HFFc6 (cell line): ENCODE measurements at places on chromosomes 2 and 18.

- DNase-seq = no peak
Measured at GRCh38 chr2:197113275-197113711, 186.8 kb upstream of the PGAP1 start.

- DNase-seq = no peak
Measured at GRCh38 chr2:5695654-5696403, 3.6 kb downstream of the SOX11 start.

DNA sequence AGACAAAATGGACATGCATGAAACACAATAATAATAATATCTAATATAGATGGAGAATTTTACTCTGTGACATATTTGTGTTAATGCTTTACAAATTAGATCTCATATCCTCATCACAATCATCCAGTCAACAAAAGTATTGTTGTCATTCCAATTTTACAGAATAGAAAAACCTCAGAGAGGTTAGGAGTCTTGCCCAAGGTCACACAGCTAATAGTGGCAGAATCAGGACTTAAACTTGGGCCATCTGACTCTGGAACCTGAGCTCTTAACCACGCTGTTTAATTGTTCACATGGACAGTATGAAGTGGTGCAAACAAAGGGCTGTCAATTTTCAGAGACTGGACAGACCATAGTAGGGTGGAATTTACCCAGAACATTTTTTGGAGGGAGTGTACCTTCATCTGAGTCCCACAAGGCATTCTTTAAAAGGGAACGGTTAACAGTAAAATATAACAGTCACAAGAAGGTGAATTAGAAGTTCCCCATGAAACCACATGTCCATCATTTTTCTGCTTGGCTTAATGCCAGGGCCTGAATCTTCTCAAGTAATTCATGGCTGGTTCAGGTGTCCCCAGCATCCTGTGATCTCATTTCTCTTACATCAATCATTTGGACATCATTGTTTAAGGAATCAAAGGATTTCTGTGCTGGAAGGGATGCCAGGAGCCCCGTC is 35.4 kb upstream of the CCDC93 start:
- no peak for DNase-seq

DNA sequence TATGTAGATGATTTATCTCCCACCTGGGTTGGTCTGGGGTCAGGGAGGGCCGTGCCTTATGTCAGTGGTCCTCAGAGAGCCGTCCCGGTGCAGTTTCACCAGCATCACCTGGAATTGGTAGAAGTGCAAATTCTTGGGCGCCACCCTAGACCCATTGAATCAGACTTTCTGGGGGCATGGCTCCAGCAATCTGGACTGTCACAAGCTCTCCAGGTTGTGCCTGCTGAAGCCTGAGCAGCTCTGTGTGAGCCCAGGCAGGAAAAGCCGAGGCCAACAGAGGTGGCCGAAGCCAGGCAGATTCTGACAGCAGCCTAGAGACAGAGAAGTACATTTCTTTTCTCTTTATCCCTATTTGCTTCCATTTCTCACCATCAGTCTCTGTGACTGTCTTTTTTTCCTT is 98.4 kb upstream of the SEC11C start:
- DNase-seq = no peak

GRCh38 chr2:172012677-172013391 is 13.1 kb downstream of the METAP1D start:
- no peak for DNase-seq

GRCh38 chr2:10019174-10019573 is 24.2 kb upstream of the KLF11 start:
- no peak for DNase-seq

GRCh38 chr2:149184991-149185390 is 145.4 kb upstream of the LYPD6 start:
- no peak for DNase-seq

DNA sequence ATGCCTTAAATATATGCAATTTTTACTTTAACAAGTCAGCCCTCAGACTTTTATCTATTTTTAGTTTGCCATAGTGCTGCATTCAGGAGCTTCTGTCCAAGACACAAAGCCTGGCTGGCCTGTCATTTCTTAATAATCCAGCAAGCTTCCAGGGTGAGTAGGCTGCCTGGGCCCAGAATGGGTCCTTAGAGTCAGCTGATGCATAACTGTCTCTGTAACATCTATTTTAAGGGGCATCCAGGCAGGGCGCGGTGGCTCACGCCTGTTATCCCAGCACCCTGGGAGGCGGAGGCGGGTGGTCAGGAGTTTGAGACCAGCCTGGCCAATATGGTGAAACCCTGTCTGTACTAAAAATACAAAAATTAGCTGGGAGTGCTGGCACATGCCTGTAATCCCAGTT is 11.8 kb upstream of the GNLY start:
- peak; percentile 33 for DNase-seq

DNA sequence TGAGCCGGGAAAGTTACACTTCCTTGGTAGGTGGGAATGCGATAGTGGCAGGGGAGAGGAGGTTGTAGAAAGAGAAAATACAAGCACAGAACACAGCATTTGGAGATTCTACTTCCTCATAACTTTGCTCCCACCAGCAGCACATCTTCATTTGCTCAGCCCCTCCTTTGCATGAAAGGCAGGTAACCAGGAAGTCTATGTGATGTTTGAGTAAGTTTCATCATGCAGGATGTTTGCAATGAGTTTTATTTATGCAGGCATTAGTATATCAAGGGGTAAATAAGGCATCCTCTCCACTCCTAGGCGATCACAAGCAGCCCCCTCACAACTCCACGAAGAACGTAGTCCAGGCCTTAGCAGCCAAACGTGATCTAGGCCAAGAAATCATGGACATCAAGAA is 5.0 kb downstream of the RNF152 start:
- no peak for DNase-seq

- peak; percentile 2 for DNase-seq
Measured at GRCh38 chr18:75923169-75923568, 495.7 kb upstream of the SMIM21 start.

- DNase-seq = no peak
Measured at GRCh38 chr2:182548031-182548950, 121.5 kb upstream of the PDE1A start.

GRCh38 chr2:72129681-72130340 is 17.9 kb downstream of the CYP26B1 start:
- no peak for DNase-seq

DNA sequence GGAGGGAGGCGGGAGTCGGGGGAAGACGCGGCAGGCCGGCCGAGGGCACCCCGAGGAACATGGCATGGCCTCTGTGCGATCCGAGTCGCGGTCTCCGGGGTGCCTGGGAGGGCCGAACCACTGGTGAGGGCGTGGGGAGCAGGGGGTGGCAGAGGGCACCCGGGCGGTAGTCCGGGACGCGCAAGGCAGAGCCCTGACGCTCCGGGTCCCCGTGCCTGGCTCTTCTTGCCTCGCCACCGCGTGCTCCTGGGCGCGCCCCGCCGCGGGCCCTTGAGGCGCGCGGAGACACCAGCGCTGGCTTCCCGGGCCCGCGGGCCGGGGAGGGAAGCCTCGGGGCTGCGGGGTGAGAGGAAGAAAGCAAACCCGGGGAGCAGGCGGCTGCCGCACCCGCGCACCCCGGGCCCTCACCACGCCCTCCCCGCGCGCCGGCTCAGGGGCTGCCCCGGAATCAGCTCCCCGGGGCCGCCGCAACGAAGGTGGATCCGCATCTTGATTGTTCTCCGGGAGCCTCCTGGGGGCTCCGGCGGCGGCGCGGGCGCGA is 4.3 kb downstream of the SOX11 start:
- DNase-seq = no peak

GRCh38 chr18:45282101-45282812 is 333.0 kb upstream of the SLC14A2 start:
- DNase-seq = no peak

DNA sequence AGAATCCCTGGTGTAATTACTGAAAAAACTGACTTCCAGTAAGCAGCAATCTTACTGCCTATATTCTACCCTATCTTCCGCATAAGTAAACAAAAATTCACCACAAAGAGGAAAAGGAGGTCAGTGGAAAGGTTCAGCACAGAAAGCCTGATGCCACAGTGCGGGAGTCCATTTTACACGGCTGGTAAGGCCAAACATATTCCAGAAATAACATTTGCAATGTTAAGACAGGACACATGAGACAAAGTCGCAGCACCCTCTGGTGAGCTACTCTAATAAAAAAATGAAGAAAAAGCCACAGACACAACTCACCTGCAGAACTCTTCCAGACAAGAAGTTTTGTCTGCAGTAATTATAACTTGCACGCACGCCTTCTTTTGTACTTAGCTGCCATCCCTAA is 40.6 kb downstream of the GEMIN6 start:
- DNase-seq = no peak

GRCh38 chr2:42421601-42422239 is 60.7 kb upstream of the COX7A2L start:
- no peak for DNase-seq

DNA sequence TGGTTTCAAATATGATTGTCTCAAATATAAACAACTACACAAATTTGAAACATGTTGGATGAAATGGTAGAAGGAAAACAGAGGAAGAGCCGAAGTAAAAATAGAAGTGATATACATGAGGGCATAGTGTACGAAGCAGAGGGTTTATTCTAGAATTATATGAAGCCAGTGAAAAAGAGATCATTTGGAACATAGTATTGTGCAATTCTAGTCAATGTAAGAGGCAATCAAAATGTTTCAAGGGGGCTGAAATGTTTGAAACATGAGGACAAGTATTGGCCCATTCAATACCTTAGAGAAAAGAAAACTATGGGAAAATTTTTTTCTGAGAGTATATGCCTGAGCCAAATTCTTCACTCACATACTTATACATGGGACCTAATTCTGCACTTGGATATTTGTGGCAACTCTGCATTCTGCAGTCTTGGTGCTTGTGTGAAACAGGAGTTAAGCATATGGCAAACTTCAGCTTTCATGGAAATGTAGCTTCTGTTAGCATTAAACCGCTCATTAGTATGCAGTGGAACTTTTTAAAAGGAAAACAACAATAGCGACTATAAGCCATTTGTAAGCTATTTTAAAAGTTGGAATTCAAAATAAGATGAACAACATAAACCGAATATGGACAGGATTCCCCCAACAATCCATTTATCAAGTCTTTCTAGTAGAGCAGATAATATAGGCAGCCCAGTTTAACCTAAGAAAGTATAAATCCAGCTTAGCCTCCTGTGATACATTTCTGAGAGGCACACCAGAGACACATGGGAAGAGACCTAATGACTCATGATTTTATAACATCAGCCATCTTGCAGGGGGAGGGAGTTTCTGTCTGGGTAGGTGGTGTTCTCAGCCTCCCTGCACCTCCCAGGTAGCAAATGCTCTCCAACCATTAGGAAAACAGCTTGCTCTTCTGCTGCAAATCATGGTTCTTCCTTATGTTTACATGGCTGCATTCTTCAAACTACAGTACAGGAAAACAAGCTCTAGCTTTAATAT is 197.8 kb downstream of the PAX3 start:
- DNase-seq = no peak

DNA sequence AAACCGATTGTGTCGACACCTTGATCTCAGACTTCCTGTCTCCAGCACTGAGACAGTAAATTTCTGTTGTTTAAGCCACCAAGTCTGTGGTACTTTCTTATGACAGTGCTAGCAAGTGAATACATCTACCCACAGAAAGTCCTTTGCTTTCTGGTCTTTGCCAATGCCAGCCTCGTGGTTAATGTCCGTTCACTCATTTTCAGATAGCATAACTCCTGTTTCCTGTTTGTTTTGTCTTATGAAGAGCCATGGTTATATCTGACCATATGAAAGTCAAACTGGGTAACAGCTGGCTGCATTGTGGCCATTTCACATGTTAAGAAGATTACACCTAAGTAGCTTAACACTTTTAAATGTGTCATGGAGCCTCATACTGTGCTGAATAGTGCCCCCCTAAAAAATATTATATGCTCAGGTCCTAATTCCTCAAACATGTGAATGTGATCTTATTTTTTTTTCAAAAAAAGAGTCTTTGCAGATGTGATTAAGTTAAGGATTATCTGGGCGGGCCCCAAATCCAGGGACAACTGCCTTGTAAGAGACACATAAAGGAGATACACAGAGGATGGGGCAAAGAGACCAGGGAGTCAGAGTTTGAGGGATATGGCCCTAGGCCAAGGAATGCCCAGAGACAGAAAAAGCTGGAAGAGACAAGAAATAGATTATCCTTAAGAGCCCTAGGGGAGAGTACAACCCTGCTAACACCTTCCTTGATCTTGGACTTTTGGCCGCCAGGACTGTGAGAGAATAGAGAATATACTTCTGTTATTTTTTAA is 118.0 kb downstream of the KCNE4 start:
- DNase-seq = no peak

GRCh38 chr2:66438891-66439811 is 4.2 kb downstream of the MEIS1 start:
- no peak for DNase-seq

GRCh38 chr18:40079786-40080185 is 1875.2 kb upstream of the PIK3C3 start:
- DNase-seq = no peak

GRCh38 chr2:233413046-233413445 is 58.8 kb downstream of the DGKD start:
- no peak for DNase-seq

GRCh38 chr2:132816234-132816633 is 146.2 kb upstream of the LYPD1 start:
- no peak for DNase-seq

- no peak for DNase-seq
Measured at GRCh38 chr2:149906886-149907285, 319.3 kb upstream of the MMADHC start.

- no peak for DNase-seq
Measured at GRCh38 chr2:110876167-110876999, 144.0 kb downstream of the ACOXL start.

GRCh38 chr2:117989854-117990438 is 23.9 kb downstream of the CCDC93 start:
- no peak for DNase-seq

DNA sequence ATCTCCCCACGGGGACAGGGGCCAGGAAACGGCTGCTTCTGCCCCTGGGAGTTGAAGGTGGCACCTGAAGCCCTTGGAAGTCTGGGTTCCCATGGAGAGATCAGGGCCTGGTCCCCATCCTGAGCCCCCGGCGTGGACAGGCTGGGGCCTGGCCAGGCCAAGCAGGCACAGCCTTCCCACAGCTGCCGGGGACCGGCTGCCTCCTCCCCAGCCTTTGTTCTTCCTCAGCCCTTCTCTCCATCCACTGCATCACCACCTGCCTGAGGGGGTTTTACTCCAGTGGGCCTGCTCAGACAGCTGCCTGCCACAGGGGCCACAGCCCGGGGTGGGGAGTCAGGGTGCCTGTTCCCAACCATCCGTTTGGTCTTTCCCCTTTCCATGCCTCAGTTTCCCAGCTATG is 187.7 kb downstream of the INHBB start:
- DNase-seq = no peak
